ENCODE measurements at places on chromosomes 16 and 17. TPM values are rescaled to one million over a fixed set of nuclear protein-coding genes. Genes with fewer than 3 reads are reported as not detected.

DNA sequence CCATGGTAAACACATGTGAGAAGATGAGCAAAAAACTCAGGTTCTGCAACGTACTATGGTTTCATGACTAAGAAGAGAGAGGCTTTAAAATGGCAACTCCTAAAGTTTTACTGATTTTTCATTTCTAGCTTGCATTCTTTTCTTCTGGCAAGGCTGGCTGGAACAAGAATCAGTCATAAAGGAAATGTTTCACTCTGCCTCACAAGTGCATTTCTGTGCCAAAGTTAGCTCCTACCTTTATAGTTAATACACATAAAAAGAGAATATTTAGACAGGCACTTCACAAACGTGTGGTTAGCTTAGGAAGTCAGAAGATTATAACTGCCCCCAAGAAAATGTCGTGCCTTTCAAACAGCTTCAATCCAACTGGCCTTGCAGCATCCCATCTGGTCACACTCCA lies 417.1 kb upstream of the CDH11 start:
- no peaks in the 10 kb centered on the region for H3K36me3 ChIP-seq
- H3K27me3 ChIP-seq: no peaks in the 10 kb centered on the region
- no peaks in the 10 kb centered on the region for H3K4me1 ChIP-seq
- H3K27ac ChIP-seq: no peak overlapping the region
- no peak overlapping the region for H3K4me3 ChIP-seq

DNA sequence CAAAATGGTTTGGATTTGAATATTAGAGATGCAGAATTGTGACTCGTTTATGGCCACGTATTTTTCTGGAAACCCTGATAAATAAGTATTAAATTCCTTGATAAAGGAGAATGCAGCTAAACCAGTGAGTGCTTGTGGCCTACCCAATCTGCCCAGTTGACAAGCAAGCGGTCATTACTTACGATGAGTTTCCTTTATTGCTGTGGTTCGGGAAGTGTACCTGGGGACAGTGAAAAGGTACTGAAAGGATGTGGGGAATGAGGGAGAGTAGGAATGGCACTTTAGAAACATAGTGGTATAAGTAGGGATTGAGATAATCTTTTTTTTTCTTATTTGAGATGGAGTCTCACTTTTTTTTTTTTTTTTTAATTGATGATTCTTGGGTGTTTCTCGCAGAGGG lies 33.8 kb downstream of the RBBP6 start:
- H3K4me1 ChIP-seq: no peaks in the 10 kb centered on the region
- H3K36me3 ChIP-seq: peaks cover 54% of the 10 kb centered on the region
- no peak overlapping the region for H3K27ac ChIP-seq

- no peaks in the 10 kb centered on the region for H3K4me1 ChIP-seq
- H3K36me3 ChIP-seq: no peaks in the 10 kb centered on the region
- H3K27ac ChIP-seq: no peak overlapping the region
- no peak overlapping the region for H3K4me3 ChIP-seq
These were observed 561.9 kb upstream of the SOX9 start for GRCh38 chr17:71558901-71559300.

DNA sequence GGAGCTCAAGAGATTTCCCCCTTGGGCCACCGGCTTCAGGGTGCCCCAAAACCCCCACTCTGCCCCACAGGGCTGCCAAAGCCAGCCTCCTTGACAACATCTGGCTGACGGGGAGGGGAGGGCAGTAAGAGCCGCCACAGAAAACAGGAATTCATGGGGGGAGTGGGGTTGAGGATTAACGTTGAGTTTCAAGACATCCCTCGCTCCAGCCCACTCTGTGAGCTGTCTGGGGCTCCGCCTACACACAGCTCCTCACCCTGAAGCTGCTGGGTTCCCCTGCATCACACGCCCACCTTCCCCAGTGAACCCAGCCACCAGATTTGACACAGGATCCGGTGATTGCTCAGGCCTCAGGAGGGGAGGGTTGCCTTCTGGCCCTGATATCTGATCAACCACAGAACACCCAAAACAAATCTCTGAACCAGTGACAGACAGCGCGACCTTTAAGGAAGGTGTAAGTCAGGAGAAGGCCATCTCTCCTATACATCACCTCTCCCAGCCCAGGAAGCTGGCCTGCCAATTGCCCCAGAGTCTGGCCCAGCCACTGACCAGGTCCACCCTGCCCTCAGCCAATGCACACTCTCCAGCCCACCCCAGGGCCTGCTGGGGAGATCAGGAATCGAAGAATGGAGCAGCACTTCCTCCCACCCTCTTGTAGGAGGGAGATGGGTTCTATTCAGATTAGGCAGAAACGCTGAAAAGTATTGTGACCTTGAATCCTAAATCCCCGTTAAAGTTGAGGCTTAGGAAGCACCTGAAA lies 132.1 kb downstream of the CLEC16A start:
- no peaks in the 10 kb centered on the region for H3K4me1 ChIP-seq
- no peak for DNase-seq
- H3K4me3 ChIP-seq: no peak overlapping the region
- H3K27ac ChIP-seq: no peak overlapping the region

DNA sequence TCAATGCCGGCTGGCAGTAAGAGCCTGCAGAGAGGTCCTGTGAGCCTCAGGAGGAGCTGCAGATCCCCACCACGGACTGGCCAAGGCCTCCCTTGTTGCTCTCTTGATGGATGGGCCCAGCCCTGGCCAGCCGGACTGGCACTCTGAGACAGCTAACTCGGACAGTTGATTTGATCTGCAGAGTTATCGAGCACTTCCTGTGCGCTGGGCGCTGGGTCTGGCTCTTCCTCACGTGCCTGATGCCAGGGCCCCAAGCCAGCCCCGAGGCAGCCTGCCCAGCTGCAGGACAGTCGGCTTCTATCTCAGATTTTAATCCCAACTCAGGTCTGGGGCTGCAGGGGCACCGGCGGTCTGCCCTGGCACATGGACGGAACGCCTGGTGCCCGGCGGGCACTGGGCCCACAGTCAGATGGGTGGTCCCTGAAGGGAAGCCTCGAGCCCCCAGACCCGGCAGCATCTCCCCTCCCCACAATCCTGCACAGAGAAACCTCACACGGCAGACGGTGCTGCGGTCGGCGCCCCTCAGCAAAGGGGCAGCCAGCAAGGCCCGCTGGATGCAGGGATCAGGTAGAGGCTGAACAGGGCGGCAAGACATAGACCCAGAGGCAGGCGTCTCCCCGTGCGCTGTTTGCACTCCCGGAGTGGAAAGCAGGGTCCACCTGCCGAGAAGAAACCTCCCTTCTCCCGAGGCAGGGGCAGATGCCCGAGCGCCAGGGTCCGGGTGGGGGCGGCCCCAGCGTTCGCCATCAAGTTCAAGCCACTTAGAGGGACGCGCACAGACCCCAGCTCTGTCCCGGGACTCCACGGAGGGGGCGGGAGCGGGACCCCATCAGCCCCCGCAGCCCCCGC lies 34.0 kb downstream of the TIMM22 start:
- no peaks in the 10 kb centered on the region for H3K4me1 ChIP-seq
- H3K36me3 ChIP-seq: no peaks in the 10 kb centered on the region
- DNase-seq: no peak

DNA sequence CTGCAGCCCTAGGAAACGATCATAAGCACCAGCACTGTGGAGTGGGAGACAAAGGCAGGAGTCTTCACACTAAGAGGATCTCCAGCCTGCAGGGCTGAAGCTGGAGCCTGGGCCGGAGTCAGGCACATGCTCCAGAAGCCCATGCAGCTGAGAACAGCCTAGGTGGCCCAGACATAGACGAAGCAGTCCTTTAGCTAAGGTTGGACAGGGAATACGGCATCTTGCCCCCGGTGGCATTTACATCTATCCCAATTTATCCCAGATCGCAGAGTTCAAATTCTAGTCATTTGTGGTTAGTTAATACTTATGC lies 13.9 kb downstream of the TSPOAP1 start:
- no peak for DNase-seq
- no peak overlapping the region for H3K27ac ChIP-seq
- no peak overlapping the region for H3K4me3 ChIP-seq
- no peaks in the 10 kb centered on the region for H3K36me3 ChIP-seq
- H3K4me1 ChIP-seq: no peaks in the 10 kb centered on the region
- H3K27me3 ChIP-seq: no peaks in the 10 kb centered on the region

DNA sequence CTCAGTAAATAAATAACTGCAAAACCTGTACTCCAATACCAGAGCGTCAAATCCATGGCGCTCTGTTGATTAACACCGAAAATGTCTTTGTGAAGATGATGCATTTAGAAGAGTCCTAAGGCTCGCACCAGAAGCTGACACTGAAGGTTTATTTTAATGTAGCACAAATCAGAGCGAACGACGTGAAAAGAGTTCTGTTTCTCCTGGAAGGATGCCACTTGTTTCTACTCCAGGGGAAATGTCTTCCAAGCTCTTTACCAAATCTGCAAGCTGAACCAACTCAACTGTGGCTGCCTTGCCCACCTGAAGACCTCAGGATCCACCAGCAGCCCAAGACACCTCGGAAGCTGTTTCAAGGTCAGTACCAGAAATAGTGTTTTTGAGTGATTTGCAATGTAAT lies 194.4 kb upstream of the MAF start:
- no peak overlapping the region for H3K4me3 ChIP-seq
- DNase-seq: no peak

SF3B3 gene
- 493 TPM for total RNA-seq

HID1 gene
- total RNA-seq: 12.7 TPM

CSH2 gene
- not detected for total RNA-seq

DCUN1D3 gene
- total RNA-seq: 16.1 TPM

GLP2R gene
- total RNA-seq: not detected

NPIPB13 gene
- total RNA-seq: 14.3 TPM
